ENCODE measurements at places on chromosomes 7 and 10.

- no peak for DNase-seq
These were observed 4.9 kb upstream of the NSUN5 start for GRCh38 chr7:73313521-73313906.

- DNase-seq: no peak
These were observed 335.1 kb downstream of the GATA3 start for GRCh38 chr10:8389630-8390029.

GRCh38 chr7:92904244-92905131 lies 68.1 kb upstream of the CDK6 start:
- DNase-seq: peak; percentile 95

DNA sequence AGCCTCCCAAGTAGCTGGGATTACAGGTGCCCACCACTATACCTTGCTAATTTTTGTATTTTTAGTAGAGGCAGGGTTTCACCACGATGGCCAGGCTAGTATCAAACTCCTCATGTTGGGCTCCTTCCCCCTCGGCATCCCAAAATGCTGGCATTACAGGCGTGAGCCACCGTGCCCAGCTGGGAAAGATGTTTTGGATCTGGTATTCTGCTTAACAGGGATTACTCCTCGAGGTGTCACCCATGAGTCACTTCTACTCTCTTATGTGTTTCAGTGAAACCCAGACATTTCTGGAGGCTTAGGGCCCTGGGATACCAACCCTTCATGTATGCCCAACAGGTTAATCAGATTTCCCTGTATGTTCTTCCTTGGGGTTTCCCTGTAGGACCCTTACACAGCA lies 11.8 kb upstream of the OPN4 start:
- DNase-seq: peak; percentile 11

DNA sequence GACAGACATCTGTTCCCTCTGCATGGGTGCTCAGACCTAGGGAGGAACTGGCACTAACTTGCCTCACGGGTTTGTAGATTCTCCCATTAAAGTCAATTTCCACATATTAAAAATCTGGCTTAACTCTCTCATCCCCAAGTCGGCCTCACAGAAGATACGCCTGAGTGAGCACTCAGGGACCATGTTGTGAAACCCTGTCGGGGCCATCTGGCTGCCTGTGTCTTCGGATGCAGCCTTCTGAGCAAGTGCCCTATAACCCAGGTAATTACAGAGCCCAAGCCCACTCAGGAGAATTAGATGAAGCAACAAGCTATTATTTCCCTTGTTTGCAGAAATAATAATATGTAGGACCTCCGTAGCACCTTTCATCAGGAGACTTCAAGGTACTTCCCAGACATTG lies 219.3 kb upstream of the GLI3 start:
- no peak for DNase-seq

DNA sequence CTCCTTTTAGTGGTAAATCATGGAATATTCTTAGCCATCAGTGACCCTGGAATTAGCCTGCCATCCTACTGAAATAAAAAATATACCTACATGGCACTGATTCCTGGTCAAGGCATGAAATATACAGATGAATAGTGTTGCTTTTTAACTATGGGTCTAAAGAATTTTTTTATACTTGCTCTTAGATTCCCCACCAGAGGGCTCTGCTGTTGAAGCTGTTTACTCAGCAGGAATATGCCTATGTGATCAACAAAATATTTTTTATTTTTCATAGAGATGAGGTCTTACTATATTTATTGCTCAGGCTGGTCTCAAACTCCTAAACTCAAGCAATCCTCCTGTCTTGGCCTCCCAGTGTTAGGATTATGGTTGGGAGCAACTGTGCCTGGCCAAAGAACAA lies 13.5 kb downstream of the ZC3HC1 start:
- DNase-seq: peak; percentile 43

- DNase-seq: no peak
These were observed 253.7 kb downstream of the DYNC1I1 start for GRCh38 chr7:96026010-96026409.

- no peak for DNase-seq
These were observed 145.3 kb upstream of the RHOBTB1 start for GRCh38 chr10:61089251-61089650.

GRCh38 chr10:86662186-86663045 lies 5.9 kb upstream of the LDB3 start:
- no peak for DNase-seq

- no peak for DNase-seq
These were observed 17.2 kb downstream of the ECHDC3 start for GRCh38 chr10:11759347-11759746.

DNA sequence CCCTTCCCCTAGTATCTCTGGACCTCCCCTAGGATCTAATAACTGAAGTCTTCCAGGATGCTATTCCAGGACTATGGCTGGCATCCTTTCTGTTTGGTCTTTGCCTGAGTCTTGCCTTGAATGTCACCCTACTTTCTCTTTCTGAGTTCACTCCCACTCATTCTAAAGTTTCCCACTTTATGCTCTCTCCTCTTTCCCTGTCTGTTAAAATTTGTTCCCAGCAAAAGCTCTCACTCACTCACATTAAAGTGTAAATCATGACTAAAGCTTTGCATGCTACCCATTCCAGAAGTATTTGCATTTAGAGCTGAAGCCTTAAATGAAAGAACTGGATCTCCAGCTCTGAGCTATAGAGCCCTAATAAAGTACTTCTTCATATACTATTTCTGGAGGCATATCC lies 42.1 kb upstream of the RAPGEF5 start:
- DNase-seq: no peak

DNA sequence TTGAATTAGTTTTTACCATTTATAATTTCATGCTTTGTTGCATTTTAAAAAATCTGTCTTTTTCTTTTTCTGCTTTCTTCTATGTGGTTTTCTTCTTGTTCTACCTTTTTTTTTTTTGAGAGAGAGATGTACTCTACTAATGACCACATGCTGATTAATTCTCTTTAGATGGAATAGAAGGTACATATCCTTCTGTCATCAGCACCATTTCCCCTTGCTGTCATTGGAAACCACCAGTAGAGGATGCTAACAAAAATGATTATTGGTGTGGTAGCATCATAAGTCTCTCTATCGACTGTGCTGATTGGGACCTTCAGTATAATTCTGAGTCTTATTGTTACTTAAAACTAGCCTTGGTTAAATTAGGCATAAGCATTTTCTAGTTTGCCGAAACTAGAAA lies 3.6 kb downstream of the ZEB1 start:
- DNase-seq: no peak

GRCh38 chr10:70651661-70652060 lies 20.6 kb upstream of the ADAMTS14 start:
- peak; percentile 23 for DNase-seq

GRCh38 chr10:3406556-3406955 lies 234.0 kb upstream of the PITRM1 start:
- no peak for DNase-seq

- no peak for DNase-seq
These were observed 26.8 kb upstream of the RASGEF1A start for GRCh38 chr10:43293677-43294057.

GRCh38 chr7:26337232-26337865 lies 45.7 kb downstream of the SNX10 start:
- DNase-seq: no peak

DNA sequence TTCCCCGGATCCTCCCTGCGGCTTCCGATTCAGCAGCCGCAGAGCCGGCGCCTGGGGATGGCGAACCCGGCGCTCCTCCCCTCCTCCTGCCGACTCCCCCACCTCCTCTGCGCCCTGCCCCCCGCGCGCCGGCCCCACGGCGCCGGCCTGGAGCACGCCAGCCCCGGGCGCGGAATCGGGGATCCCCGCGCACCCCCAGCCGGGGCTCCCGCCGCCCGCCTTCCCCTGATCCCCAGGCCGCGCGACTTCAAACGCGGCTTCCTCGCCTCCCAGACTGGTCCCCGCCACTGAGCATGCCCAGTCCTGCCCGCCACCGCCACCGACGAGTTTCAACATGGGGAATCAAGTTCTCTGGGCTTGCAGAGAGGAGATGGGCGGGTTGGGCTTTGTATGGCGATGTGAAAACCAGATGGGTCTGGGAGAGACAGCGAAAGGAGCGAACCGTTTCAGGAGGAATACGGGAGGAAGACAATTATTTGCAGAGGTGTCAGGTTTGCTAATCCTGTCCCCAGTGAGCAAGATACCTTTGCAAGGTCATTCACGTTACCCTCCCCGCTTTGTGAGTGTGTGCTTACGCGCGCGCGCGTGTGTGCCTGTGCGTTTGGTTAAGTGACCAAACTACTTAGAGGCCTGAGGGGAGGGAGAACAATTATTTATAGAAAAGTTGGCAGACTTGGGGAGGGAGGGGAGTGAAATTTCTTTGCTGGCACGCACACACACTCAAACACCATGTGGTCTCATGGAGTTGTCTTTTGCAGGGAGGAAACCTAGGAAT lies at the start of gene PANK1:
TSS of gene PANK1 (minus strand) at position 276 of the 775 bp plus-strand sequence. CDS start 351 bp downstream, outside the sequence.
- peak; percentile 85 for DNase-seq

- DNase-seq: no peak
These were observed 152.5 kb downstream of the WDR37 start for GRCh38 chr10:1208366-1209311.

DNA sequence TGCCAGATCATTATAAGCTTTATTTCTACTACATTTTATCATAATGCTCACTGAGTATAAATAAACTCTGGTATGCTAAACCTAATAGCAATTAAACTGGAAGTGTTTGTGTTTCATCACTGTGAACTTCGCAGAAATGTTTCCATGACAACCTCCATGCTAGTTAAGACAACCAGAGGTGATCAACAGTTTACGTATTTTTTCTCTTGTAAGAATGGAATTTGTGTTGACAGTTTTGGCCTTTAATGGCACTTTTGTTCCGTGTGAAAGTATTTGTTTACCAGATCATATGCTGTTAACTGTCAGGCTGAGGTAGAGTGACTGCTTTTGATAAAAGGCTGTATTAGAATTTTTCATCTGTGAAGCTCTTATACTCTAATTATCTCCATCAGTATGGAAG lies 212.1 kb upstream of the PPP1R3A start:
- no peak for DNase-seq

DNA sequence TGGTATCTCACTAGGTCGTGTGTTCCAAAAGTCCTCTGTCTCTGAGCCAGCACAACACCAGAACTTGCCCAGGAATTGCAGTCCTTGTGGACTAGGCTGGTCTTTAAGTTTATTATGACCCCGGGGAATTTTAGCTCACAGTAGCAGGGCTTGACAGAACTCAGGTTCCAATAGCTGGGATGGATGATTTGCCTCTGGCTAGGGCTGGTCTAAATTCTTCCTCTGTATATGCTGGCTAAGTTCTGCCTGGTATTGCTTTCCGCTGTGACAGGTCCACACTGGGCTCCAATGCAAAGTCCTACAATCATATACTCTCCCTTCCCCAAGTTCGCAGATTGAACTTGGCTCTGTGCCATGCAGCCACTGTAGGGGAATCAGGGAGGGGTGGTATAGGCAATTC lies 52.5 kb downstream of the FAS start:
- DNase-seq: no peak

DNA sequence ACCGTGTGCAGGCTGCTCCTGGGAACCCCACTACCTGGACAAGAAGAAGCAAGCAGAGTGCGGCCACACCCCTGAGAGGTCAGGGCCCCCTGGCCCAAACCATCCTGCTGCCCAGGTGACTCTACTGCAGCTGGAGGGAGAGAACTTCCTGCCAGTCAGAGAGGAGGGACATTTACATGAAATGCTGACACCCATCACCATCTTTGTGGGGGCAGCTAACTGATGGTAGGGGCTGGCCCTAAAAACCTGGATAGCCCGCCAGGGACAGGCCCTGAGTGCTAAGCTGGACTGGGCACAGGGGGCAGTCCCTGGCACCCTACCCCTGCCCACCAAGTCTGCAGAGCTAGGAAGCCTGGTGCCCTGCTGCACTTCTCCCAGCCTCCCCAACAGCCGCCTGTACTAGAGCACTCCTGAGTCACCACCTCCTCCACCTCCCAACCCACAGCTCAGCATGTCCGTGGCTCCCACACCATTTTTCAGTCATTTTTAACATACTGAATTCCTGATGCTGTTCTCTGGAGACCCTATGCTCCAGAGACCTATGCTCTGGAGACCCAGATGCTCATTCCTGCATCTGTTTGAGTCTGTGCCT lies 27.5 kb downstream of the DPCD start:
- no peak for DNase-seq

DNA sequence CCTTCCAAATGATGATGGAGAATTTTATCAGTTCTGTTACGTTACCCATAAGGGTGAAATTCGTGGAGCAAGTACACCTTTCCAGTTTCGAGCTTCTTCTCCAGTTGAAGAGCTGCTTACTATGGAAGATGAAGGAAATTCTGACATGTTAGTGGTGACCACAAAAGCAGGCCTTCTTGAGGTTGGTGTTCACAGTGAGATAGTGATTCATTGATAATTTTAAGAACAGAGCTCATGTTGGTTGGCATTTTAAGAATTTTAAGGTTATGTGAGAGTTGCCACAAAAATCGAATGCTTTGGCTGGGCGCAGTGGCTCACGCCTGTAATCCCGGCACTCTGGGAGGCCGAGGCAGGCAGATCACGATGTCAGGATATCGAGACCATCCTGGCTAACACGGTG lies 25.9 kb downstream of the TAX1BP1 start:
- DNase-seq: no peak

DNA sequence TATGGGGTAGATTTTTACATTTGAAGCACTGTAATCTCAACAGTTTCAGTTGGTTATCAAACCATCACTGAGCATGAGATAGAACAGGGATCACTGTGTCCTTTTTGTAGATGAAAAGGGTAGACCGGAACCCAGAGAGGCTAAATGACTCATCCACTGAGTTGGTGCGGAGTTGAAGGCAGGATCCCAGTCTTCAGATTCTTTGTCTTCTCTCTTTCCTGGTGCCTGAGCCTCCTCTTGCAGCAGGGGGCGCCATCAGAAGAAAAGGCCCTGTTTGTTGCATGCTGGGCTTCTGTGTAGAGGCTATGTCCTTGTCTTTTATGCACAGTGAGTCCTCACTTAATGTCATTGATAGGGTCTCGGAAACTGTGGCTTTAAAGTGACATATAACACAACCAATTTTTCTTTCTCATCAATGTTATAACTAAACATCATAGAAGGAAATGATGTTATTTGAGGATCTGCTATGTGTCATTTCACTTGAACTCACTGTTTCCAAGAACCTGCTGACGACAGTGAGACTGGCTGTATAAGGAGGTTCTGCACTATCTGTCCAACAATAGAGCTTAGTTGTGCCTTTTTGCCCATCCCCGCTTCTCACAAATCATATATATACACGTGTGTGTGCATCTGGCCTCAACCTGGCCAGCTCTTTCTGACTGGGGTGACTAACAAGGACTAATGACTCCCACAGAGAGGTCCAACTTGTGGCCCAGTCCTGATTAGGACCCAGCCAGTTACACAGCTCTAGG lies 14.3 kb downstream of the ZNF282 start:
- peak; percentile 89 for DNase-seq

DNA sequence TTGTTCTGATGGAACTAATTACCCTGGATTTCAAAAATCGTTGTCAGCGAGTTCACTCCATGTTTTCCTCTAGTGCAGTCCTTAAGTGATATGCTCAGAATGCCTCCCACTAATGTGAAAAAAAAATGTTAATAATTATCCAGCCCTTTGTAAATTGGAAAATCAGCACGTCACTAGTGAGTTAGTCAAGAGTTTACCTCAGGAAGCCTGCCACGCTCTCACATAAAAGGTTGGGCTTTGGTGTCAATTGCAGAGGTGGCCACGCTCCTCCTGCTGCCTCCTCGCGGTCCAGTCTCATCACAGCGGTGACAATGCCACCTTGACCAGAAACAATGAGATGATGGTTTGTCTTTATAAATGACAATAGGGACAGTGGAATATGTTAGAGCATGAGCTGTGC lies 22.5 kb downstream of the UPP1 start:
- DNase-seq: no peak

Data from ACHN (cell line).